ENCODE measurements at places on chromosomes 5 and 9.

DNA sequence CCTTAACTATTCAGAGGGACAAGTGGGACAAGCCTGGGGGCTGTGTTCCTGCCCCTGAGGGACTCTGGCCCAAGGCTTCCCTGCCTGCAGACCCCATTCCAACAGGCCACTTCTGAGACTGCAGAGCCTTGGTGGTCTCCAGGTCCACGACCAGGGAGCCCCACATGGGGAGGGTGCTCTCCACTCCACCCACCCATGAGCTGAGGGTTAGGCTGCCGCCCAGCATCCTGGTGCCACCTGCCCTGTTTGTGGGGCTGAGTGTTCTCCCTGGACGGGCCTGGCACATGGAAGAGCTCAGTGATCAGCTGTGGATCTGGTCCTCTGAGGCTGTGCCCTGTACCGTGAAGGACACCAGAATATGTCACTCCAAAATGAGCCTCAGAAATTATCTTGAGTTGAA lies 2.5 kb upstream of the ABO start:
- DNase-seq, result no peak

DNA sequence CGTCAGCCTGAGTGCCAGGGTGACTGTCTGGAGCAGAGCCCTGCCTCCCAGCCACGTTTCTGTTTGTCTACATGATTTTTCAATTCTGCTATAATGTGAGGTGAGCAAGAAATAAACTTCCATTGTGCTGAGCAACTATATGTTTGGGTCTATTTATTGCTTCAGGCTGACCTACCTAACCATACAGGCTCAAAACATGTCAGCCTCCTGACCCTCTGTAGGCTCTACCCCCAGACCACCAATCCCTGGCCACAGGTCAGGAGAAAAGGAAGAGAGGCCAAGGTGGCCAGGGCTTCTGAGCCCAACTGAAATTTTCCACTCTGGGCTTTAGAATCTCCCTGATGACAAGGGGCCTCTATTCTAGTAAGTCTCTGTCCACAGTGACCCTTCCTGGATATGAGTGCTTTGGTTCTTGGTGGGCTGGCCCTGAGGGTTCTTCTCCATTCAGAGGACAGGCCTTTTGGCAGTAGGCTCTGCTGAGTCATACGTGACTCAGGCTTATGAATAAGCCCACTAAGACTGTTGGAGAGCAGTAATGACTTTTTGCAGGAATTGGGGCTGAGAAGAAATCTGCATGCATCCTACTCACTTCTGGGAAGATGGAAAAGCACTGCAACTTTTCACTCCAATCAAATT lies 117.2 kb upstream of the TBCA start:
- no peak for DNase-seq

- DNase-seq, result no peak
Observed at GRCh38 chr9:11233696-11234095, 620.9 kb upstream of the PTPRD start.

DNA sequence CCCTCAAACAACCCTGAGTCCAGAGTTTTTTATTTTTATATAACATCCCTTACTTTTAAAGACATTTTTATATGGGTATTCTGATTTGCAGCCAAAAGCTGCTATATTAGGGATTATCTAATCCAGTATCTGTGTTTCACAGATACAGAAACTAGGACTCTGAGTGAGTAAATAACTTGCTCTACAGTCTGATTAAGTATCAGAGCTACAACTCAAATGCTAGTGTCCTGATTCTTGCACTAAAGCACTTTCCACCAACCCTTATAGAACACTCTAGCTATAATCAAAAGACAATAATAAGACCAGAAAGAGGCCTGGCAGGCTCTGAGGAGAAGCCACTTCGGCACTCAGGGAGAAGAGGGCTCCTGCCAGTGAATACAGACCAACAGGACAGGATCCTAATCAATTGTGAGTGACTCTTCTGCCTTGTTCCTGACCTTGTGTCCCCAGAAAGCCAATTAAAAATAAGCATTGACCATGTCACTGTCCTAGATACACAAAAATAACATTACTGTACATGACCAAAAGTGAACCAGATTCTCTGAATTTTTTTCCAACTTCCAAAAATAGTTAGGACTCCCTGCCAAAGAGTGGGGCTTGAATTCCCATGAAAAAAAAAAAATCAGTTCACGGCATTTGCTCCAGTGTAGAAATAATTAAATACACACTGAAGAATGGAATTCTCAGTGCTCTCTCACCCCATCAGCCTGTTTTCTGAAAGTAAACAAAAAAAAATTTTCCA lies 63.6 kb upstream of the MAP3K1 start:
- DNase-seq, result no peak

DNA sequence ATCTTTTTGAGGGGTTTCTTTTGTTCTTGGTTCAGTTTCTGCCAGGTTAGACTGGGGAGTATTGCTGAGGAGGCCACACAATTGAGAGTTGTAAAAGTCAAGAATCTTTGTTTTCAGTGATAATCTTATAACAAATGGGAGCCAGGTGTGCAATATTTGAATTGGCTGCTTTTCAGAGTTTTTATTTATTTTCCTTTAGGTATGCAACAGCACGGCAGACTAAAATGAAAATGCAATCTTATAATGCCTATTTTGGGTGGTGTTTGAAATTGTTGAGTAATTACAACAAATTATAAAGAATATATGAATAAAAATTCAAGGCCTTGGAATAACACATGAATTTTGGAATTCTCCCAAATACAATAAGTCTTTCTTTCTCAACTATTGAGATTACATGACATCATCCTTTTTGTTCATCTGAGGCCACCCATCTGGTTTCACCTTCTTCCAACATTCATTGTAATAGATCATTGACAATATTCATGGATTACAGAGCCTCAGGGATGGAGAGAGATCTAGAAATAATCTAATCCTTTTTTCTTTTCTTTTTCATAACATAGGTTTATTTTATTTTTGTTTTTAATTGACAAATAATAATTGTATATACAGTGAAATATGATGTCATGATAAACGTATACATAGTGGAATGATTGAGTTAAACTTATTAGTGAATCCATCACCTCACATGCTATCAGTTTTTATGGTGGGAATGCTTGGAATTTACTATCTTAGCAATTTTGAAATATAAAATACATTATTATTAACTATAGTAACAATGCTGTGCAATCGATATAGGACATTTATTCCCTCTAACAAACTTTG lies 1061.0 kb downstream of the NR2F1-AS1 start:
- no peak for DNase-seq

DNA sequence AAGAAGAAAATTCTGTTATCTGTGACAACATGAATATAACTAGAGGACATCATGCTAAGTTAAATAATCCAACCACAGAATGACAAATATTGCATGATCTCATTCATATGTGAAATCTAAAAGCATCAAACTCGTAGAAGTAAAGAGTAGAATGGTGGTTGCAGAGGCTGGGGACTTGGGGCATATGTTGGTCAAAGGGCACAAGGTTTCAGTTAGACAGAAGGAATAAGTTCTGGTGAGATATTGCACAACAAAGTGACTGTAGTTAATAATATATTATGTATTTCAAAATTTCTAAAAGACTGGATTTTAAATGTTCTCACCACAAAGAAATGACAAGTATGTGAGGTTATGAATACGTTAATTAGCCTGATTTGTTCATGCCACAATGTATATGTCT lies 24.8 kb downstream of the GRIA1 start:
- no peak for DNase-seq

GRCh38 chr5:68182094-68182493 lies 33.5 kb upstream of the PIK3R1 start:
- DNase-seq, result no peak

DNA sequence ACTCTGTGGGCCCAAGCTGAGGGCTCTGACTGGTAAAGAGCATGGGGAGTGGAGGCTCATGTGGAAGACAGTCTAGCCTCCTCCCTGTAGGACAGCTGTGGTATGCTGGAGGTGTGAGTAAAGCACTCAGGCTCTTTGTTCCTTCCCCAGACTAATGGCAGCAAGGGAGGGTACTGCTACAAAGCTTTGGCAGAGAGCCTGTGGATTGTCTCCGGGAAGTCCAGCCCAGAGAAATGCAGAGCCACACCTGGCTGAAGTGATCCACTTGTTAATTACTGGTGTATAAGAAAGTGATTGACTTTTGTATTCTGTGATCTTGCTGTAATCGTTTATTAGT lies 161.7 kb downstream of the OXCT1 start:
- no peak for DNase-seq

- DNase-seq, result no peak
Observed at GRCh38 chr5:100641833-100642232, 106.7 kb downstream of the FAM174A start.

DNA sequence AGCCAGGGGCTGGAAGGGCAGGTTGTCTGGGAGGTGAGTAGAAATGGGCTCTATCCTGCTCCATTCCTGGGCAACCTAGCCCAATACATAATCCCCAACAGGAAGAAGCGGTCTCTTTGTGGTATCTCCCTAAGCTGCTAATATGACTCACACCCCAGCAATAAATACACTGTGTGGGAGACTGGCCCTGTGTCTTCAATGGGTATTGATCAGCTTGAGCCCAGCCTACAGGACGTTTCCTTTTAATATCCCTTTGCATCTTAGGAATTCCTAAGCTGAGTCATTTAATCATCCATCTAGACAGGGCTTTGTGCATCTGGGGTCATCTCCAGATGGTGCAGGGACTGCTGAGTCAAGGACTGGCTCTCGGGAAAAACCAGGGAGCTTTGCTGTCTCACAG lies 207.0 kb upstream of the PANK3 start:
- no peak for DNase-seq

DNA sequence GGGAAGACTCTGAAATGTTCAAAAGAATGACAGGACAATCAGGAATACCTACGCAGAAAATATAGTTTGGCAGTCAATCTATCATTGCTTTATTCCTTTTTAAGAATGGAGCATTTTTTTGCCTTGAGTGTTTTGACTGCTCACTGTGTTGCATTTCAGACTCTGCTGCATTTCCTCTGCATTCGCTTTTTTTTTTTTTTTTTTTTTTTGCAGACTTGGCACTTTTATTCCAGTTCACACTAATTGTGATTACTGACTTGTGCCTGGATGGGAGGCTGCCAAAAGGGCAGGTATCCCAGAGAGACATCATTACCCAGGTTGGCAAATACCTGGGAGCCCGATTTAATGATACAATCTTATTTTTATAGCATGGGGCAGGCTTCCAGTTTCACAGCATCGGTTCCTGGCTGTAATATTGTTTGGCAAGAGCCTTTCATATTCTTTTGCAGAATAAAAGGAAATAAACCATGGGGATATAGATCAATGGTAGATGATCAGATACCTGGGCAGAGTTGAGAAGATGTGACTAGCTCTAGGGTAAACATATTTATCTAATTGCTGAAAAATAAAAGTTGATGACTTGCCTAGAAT lies 1132.6 kb downstream of the MAT2B start:
- no peak for DNase-seq

- peak; percentile 6 for DNase-seq
Observed at GRCh38 chr9:63859475-63860215, 1425.4 kb downstream of the FOXD4L5 start.

GRCh38 chr5:172638209-172638768 lies 2.8 kb upstream of the NEURL1B start:
- DNase-seq, result no peak
